ENCODE measurements at places on chromosomes 4 and X.

GRCh38 chrX:1870421-1870820 is 255.6 kb downstream of the ASMT start:
- no peak for DNase-seq

DNA sequence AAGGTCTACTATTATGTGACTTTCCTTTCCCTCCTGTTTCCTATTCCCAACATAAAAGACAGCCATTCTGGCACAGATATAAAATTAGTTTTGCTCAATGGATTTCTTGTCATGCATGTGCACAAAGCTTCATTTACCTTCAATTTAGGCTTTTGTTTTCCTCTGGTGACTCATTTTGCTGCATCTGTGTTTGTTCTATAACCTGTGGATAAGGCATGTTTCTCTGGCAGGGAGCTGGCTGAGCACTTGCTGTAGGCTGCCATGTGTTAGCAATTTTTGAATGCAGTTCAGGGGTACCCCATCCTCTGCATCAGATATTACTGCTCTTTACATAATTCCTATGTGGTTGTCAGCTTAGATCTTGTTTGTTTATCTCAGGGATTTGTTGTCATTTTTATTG is 202.8 kb upstream of the GRID2 start:
- DNase-seq = no peak

DNA sequence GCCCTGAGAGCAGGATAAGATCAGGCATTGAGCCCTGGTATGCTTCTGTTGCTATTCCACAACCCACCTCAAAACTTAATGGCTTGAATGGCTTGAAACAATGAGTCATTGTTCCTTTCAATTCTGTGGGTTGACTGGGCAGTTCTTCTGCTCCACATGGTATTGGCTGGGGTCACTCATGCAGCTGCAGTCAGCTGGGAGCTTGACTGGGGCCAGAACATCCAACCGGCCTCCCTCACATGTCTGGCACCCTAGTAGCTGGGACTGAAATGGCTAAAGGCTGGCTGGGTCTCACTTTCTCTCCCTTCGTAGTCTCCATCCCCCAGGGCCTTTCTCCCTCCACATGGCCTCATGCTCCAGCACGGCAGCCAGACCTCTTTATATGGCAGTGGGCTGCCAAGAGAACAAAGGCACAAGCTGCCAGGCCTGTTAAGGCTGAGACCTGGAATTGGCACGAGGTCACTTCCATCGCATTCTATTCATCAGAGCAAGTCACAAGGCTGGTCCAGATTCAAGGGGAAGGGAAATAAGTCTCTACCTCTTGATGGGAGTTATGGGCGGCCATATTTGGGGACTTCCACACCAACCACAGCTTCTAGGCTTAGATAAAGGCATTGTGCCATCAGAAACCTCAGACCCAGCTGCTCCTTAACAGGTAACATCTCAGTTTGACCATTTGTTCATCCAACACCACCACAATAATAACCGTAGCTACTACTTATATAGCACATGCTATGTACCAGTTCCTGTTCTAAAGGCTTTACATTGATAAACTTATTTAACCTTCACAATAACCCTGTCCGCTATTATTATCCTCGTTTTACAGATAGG is 159.7 kb upstream of the ATP6AP2 start:
- DNase-seq = no peak

GRCh38 chr4:185847352-185848097 is 35.5 kb upstream of the SORBS2 start:
- no peak for DNase-seq

DNA sequence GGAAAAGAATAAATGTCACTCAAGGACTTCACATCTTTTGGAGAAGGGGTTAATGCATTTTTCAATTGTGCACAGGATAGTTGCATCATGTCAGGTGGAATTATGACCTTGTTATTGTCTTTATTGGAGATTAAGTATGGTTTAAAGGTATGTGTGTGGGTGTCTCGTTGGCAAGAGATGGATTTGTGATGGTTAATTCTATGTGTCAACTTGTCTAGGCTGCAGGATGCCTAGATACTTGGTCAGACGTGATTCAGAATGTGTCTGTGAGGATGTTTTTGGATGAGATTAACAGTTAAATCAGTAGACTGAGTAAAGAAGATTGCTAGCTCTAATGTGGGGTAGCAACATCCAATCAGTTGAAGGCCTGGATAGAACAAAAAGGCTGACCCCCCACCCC is 42.2 kb upstream of the HSD17B10 start:
- no peak for DNase-seq

DNA sequence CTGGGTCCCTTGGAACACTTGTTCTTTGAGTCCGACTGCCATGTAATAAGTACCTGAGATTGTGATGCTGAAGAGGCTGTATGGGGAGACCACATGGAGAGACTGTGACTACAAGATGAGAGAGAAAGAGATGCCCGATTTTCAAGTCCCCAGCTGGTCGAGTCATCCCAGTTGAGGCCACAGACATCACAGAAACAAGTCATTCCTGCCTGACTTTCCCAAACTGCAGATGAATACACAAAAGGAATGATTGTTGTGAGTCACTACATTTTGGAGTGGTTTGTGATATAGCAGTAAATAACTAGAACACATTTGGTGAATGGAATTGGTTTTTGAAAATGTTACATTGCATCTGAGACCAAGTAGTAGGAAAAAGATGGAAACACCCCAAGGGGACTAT is 9.0 kb upstream of the YIPF7 start:
- no peak for DNase-seq

DNA sequence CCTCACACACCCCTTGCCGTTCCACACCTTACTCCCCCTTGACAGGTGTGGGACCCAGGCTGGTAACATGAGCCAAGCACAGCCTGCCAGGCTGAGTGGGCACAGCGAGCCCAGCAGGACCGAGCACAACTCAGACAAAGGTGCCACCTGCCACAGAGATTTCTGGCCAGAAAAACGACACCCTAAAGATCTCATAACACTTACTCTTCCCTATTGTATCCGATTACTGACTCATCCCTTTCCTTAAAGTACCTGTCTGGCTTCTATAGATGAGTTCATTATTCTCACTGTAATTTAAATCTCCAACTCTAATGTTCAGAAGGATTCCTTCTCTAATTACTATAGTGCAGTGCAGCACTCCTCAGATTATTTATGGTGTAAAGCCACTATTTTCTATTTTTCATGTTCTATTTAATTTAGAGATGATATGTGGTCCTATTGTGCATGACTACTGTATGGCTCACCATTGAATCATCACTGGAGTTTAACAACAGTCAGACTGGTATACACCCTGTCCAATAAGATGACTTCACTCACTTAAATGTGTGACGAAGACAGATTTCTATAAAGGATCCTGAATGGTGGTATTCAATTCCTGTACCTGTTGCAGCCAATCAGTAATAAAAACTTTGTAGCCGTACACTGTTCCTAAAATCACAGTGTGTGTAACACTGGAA is 7.6 kb upstream of the SYTL5 start:
- no peak for DNase-seq

GRCh38 chrX:153379508-153379907 is 21.6 kb downstream of the PNMA6E start:
- DNase-seq = no peak

DNA sequence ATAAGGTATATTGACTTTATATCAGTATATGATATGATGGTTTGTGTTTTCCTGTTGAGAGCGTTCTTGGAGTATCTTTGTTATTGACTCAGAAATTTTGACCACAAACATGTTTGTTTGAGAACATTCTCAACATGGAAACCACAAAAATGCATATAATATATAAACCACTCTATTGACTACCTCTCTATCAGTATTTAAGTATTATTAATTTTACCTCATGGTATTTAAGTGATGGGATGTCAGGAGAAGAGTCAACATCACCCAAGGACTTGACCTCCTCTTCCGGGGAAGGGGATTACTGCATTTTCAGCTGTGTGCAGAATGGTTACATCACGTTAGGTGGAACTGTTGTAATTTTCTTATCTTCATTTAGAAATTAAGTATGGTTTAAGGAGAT is 54.3 kb upstream of the PUDP start:
- DNase-seq = no peak

DNA sequence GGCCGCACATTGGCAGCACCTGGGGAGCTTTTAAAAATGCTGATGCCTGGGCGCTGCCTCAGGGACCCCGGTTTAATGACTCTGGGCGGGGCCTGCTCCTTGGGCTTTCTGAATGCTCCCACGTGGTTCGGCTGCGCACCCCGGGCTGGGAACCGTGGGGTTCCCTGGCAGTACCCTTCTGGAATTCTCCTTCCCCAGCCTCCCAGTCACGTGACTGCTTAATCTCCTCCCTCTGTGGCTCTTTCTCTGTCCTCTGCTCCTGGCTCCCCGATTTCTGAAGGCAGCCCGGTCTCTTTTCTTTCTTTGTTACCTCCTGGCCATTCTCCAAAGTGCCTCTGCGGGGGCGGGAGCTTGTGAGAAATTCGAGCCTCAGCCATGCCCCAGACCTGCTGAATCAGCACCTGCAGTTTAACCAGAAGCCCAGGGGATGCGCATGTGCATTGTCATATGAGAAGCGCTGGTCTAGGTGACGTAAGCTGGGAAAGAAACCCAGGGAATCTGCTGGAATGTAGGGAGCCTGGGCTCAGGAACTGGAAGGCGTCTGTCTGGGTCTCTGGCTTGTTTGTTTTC is 16.6 kb downstream of the CLCN4 start:
- no peak for DNase-seq

DNA sequence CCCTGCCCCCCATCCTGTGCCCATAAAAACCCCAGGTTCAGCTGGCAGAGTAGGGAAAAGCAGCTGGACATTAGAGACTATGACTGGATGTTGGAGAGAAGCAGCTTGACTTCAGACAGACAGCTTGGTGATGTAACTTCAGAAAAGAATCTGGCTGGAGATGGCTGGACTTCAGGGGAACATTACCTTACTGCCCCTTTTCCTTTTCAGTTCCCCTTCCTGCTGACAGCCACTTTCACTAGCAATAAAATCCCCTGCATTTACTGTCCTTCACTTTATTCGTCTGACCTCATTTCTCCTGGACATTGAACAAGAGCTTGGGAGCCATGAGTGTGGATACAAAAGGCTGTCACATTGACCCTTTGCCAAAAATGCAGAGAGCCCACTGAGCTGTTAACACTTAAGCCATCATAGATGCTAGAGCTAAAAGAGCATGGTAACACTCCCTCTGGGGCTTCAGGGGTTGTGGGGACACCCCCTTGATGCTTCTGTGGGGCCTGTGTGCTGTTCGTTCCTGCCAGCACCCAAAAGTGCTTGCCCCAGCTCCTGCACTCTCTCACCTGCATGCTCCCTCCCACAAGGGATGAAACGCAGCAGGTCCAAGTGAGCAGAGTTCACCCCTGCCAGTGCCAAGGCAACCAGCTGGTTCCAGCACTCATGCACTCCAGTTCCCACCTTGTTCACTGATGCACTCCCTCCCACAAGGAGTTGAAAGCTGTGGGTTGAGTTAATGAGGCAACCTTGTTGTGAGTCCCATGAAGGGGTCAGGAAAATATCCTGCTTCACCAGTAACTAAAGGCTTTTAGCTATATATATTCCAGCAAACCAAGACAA is 263.8 kb upstream of the NDST3 start:
- DNase-seq = no peak

DNA sequence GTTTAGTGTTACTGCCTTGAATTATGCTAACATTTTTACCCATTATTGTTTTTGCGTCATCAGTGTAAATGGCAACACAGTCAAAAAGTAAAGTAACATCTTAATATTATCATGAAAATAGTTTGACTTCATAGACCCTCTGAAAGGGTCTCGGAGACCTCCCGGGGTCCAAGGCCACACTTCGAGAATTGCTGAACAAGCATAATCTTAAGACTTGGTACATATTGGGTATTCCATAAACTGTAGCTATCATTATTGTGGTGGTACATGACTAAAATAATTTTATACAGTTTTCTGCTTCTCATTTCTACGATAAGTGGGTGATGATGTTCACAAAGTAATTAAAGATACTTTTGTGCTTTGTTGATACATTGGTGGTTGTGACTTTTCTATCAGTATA is 32.6 kb downstream of the FABP2 start:
- DNase-seq = no peak

DNA sequence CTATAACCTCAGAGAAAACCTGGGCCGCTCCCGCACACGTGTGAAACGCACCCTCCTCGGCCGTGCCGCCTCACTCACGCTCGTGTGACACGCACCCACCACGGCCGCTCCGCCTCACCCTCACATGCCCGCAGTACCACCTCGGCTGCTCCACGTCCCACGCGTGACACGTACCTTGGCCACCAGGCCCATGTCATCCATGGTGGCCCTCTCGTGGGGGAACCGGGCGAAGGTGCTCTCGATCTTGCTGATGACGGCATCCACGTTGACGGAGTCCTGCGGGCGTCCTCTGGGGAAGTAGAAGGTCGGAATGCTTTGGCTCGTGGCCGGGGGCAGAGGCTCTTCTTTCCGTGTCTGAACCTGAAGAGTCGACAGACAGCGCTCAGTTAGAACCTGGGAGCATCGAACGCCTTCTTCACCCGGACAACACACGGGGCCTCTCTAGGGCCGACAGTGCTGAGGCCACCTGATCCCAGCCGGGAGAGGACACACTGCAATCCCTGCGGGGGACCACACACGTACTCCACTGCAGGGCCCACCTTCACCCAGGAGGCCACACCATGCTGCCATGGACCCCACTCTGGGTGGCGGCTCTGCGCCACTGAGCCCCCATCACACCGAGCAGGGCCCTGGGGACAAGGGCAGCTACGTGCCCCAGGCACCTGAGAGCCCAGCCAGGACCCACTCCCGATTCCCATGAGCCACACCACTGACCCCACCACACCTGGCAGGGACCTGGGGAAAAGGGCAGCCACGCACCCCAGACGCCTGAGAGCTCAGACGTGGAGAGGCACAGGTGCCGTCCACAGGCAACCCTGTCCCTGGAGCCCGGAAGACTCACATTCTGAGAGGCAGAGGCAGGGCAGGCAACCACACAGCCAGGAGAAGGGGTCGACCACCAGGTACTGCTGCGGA is 25.2 kb downstream of the PPP2R3B start:
- DNase-seq = no peak

DNA sequence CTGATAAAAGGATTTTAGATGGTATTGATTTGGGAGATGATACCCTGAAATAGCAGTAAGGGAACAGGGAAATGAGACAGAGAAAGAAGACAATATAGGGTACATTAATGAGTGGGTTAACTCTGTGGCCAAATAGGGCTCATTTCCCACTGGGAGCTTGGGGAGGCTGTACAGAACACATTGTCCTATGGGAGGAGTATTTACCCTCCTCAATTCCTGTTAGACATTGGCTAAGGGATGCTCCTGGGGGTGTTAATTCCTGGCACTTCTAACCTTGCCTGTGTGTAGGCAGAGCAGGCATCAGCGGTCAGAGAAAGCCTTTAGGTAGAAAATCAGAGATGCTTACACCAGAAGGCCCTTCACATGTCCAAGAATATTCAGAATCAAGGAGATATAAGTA is 49.0 kb downstream of the ARHGEF38 start:
- DNase-seq = no peak
